CD4-positive, alpha-beta memory T cell (primary cell): ENCODE measurements at places on chromosomes 13 and 19.

DNA sequence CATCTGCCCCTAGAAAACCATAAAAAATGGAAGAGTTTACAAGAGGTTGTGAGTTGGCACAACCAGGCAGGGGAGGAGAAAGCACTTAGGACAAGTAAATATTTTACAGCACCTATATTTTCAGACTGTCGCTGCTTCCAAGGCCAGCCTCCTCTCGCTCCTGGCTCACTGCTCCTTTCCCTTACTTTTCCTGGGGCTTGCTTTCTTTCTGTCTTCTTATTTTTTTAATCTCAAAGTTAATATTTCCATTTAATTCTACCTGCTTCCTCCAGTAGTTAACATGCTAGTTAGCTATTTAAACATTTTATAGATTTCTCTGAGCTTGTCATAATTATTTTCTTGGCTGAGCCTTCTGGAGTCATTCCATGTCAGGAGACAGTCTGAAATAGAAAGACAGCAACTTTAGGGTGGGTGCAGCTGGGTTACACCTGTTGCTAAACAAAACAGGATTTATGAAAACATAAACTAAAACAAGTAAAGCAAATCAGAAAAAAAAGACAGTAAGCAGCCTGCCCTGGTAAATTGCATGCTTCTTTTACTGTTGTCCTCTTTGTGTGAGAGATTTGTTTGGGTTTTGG is 330.1 kb downstream of the DLEU7 start:
- no peak for DNase-seq

DNA sequence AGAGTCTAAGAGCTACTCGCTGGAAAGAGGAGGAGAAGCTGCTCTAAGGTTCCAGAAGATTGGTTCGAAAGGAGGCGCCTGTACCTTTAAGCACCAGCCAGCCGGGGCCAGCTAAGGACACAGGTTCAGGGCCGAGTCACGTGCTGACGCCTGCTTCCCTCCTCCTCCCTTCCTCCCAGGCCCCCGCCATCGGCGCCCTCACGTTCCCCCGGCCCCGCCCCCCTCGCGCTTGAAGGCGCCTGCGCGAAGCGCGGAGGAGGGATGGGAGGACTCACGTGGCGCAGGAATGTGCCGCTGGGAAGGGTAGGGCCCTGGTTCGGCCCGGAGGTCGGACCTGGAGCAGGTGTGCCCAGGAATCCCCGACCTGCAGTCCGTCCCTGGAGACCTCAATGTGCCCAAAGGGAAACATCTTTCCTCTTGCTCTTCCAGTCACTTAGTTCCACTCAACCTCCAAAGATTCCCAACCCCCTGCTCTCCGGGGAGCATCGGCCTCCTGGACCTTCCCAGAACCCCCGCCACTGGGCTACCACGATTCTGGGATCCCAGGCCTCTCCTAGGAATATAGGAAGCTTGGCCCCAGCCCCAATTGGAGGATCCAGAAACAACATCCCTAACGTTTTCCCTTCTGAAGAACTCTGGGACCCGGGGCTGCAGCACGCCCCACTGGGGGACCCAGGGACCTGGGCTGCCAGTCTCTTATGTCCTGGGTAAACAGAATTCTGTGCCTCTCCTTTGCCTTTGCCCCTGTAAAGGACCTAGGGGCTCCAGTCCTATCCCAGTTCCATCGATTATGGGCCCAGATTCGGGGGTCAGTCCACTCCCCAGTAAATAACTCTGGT is 2.5 kb downstream of the DBP start:
- DNase-seq = peak; percentile 87

- DNase-seq = no peak
Measured at GRCh38 chr13:59823486-59823885, 340.2 kb downstream of the DIAPH3 start.

- peak; percentile 93 for DNase-seq
Measured at GRCh38 chr13:30132623-30133553, 174.5 kb downstream of the KATNAL1 start.

DNA sequence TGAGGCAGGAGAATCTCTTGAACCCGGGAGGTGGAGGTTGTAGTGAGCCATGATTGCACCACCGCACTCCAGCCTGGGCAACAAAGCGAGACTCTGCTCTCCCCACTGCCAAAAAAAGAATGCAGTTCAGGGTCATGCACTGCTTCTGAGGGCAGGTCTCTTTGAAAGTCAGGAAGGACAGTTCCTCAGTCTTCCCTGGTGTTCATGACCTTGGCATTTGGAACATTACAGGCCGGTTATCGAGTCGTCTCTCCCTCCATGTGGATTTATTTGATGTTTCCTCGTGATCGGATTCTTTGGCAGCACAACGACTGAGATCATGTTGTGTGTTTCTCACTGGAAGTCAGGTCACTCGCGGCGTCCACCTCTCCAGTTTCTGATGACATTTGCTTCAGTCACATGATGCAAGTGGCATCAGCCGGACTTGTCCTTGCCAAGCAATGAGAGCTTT is 17.2 kb downstream of the FGF21 start:
- no peak for DNase-seq

- no peak for DNase-seq
Measured at GRCh38 chr19:33443638-33444561, 70.4 kb downstream of the CEBPG start.

GRCh38 chr13:26785838-26786630 is 25.4 kb upstream of the GPR12 start:
- DNase-seq = peak; percentile 64

DNA sequence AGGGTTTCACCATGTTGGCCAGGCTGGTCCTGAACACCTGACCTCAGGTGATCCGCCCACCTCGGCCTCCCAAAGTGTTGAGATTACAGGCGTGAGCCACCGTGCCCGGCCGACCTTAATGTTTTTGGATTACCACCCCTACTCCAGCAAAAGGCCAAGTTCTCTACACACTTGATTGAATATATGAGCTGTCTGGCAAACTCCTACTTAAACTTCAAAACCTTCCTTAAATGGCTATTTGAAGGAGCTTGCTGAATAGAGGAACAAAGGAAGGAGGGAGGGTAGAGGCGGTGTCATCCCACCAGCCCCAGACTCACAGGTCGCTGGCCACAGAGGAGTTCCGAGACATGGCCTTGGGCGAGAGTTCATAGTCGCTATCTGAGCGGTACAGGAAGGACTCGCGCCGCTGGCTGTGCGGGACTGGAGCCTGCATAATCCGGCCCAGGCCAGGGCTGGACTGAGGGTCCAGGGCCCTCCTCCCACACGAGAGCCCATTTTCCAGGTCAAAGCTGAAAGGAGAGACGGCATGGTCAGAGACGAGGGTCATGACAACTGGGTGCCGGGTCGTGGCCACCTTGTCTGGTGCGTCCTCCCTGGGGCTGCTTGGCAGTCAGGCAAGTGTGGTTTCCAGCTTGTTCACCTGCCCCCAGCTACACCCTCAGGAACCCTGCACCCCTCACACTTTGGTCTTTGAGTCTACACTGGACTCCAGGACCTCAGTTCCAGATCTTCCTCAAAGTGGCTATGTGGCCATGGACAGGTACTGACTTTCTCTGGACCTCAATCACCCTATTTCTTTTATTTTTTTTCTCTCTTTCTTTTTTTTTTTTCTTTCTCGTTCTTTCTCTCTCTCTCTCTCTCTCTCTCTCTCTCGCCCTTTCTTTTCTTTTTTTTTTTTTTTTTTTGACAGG is 4.2 kb downstream of the PDE4C start:
- DNase-seq = no peak

DNA sequence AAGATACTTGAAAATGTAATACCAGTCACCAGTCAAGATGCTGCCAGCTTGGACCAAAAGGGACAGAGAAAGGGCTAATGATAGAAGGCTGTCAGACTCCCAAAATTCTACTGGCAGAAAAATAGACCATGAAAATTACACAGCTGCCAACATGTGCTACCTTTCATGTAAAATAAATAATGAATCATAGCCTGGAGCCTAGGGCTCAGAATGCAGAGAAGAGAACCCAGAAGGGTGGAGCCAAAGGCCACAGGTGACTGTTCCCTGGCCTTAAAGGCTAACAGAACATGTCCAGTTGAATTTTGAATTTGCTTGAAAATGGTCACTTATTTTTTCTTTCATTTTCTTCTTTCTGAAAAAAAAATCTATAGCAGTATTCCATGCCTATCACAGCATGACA is 1827.0 kb upstream of the MIR17HG start:
- DNase-seq = no peak

DNA sequence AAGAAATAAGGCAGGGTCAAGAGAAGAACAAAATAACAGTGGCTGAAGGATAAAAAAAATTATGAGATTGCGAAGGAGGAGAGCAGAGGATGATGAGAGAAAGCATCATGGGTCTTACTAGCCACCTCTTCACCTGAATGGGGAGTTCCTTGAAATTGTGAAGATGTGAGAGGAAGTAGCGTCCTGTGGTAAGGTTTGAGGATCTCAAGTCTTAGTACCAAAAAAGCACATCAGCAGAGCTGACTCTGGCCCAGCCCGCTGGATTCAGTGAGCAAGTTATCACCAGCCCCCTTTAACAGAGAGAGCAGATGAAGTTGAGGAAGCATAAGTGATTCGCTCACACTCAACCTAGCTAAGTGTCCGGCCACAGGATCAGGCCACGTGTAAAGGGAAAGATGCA is 61.8 kb downstream of the RXFP2 start:
- DNase-seq = no peak

GRCh38 chr19:10603873-10604459 is 16.9 kb upstream of the AP1M2 start:
- DNase-seq = peak; percentile 40

GRCh38 chr19:40442328-40443130 is 1.6 kb downstream of the SERTAD3 start:
- DNase-seq = no peak

GRCh38 chr13:113052971-113053370 is 52.6 kb upstream of the F7 start:
- no peak for DNase-seq

GRCh38 chr19:35642798-35643254 is 1.3 kb downstream of the ETV2 start:
- DNase-seq = peak; percentile 50

DNA sequence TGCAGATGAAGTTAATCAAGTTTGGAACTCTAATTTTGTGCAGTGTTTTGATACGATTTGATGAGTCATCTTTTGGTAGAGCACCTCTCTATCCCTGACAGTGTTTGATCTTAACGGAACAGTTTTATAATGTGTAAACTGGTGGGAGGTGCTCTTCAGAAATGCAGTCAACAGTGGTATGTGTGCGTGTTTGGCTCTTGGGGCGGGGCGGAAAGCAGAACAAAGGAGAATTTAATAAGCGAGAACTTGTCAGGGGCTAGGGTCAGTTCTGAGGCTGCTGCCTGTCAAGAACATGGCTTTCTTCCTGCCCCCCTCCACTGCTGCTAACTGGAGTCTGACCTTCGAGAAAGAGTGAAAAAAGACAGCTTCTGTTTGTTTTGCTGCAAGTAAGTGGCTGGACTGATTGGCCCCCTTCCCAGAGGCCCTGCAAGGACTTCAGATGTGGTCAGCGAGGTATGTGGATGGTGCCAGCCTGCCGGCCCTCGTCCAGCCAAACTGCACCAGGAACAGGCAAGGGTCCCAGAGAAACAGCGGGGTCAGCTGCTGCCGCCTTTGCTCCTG is 40.8 kb downstream of the BBC3 start:
- DNase-seq = peak; percentile 60
